ENCODE measurements at places on chromosomes 12 and 14. TPM values are rescaled to one million over a fixed set of nuclear protein-coding genes. Genes with fewer than 3 reads are reported as not detected.

PHLDA1 gene
- 19.8 TPM for total RNA-seq

LTBP2 gene
- total RNA-seq = 0.59 TPM

KLRD1 gene
- not detected for total RNA-seq

CHST11 gene
- total RNA-seq = 15.5 TPM

DNA sequence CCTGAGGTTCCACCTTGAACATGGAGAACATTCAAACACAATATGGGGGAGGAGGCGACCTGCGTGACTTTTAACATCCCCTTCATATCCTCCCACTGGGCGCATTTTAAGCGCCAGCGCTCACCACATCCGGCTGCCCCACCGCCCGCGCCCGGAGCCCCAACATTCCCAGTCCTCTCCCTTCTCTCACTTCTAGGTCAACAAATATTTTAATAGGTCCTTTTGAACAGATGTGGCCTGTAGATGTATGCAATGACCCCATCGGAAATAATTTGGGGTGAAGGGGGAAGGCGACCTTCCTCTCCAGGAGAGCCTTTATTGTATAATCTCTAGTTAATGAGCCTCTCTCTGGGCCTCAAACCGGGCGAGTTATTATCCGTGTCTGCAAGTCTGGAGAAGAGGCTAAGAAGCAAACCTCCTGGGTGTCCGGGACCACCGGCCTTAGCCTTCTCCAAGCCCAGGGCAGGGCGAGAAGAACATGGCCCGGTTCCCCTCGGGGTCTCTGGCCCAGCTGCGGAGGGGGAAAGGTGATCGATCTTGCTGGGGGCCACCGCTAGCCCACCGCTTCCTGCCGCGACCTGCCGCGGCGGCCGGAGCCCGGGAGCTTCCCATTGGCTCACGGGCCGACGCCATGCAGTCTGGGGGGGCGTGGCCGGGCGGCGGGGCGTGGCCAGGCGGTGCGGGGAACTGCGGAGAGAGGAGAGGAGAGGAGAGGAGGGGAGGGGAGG lies 83.2 kb upstream of the HMGA2 start:
- DNase-seq = no peak
- H3K27me3 ChIP-seq = no peaks in the 10 kb centered on the region
- H3K36me3 ChIP-seq = no peaks in the 10 kb centered on the region
- 0 out of 2 replicates have a peak, but pooled peaks cover 1% of the 10 kb centered on the region for H3K4me1 ChIP-seq
- H3K4me3 ChIP-seq = peak overlapping the region; percentile 75

DNA sequence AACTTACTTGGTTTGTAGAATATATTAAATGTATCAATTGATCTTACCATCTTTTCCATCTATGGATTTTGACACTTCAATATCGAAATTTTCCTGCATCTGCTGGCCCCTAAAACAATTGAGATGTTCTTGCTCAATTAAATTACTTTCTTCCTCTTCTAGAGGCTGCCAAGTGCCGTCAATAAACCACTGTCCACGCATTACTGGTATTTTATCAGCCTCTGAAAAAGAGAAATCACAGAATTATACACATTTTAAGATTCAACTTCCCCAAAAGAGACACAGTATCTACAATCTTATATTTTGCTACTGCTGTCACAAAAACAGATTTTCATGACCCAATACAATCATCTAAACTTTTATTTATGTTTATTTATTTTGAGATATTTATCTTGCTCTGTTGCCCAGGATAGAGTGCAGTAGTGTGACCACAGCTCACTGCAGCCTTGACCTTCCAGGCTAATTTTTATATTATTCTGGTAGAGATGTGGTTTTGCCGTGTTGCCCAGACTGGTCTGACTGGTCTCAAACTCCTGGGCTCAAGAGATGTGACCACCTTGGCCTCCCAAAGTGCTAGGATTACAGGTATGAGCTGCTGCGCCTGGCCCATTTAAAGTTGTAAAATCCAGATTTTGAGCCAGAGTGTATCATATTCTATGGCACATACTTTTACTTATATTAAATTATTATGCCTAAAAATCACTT lies 49.3 kb downstream of the DDHD1 start:
- H3K4me3 ChIP-seq = no peak overlapping the region
- no peaks in the 10 kb centered on the region for H3K4me1 ChIP-seq
- DNase-seq = no peak
- no peaks in the 10 kb centered on the region for H3K36me3 ChIP-seq
- H3K27me3 ChIP-seq = no peaks in the 10 kb centered on the region

DNA sequence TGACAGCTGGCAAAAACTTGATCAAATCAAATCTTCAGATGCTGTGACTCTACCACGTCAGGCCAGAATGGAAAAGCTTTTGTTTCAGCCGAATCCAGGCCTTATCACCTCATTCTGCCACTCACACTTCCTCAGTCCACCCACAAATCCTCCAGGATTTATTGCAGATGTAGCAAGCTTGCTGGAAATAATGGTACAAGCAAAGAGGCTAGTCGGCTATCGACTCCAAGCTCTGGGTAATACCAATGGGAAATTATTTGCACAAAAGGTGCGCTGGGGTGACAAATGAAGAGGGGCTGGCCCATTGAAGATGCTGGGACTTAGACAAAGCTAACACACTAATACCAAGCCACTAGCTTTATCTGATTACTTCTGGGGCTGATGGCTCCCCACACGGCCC lies 250.5 kb downstream of the ASCL1 start:
- no peaks in the 10 kb centered on the region for H3K27me3 ChIP-seq
- no peaks in the 10 kb centered on the region for H3K4me1 ChIP-seq
- no peak for DNase-seq
- no peak overlapping the region for H3K4me3 ChIP-seq

DNA sequence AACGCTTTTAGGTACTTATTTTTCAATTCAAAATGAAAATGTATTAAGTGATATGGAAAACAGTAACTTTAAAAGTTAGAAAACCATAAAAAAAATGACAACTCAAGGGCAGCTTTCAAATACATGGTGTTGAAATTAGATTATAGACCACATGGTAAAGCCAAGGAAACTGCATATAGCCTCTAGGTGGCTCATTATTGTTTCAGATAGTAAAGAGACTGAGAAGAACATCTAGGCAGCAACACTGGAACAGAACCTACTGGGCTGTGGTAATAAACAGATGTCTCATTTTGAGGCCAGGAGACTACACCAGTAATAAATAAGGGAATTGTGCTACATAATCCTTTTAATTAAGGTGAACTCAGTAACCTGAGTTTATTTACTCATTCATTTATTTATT lies 13.0 kb downstream of the FBXO33 start:
- H3K27me3 ChIP-seq = no peaks in the 10 kb centered on the region
- H3K36me3 ChIP-seq = peaks cover 3% of the 10 kb centered on the region
- no peaks in the 10 kb centered on the region for H3K4me1 ChIP-seq
- H3K4me3 ChIP-seq = no peak overlapping the region
- no peak overlapping the region for H3K27ac ChIP-seq

DNA sequence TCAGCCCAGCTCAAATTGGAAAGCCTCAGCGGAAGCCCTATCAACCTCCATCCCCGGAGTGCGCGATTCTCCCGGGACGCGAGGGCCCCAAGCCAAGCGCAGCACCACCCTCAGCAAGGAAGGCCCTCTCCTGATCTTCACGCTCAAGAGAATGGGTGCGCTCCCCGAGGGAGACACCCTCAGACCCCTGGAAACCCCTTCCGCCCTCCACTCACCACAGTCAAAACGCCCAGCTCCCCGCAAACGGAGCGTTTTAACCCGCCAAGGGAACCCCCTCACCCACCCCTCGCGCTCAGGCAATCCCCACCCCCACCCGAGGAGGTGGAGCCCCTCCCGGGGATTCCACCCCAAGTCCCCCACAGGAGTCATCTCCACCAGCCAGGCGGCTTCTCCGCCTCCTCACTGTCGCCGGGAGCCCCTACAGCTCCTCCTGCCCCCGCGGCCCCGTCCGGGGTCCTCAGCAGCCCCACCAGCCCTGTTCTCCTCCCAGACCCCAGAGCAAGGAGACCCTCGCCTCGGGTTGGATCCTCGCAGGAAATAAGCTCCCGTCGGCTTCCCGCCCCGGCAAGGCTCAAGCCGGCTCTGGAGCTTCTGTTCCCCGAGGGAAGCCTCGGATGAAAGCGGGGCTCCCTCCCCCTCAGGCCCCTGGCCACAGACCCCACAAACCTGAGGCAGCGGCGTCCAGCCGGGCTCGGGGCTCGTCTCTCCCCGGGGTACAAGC lies 507 bp downstream of the BAZ2A start:
- H3K4me1 ChIP-seq = peaks cover 14% of the 10 kb centered on the region
- H3K36me3 ChIP-seq = no peaks in the 10 kb centered on the region
- H3K27me3 ChIP-seq = no peaks in the 10 kb centered on the region

SINHCAF gene
- total RNA-seq = 576 TPM

DNA sequence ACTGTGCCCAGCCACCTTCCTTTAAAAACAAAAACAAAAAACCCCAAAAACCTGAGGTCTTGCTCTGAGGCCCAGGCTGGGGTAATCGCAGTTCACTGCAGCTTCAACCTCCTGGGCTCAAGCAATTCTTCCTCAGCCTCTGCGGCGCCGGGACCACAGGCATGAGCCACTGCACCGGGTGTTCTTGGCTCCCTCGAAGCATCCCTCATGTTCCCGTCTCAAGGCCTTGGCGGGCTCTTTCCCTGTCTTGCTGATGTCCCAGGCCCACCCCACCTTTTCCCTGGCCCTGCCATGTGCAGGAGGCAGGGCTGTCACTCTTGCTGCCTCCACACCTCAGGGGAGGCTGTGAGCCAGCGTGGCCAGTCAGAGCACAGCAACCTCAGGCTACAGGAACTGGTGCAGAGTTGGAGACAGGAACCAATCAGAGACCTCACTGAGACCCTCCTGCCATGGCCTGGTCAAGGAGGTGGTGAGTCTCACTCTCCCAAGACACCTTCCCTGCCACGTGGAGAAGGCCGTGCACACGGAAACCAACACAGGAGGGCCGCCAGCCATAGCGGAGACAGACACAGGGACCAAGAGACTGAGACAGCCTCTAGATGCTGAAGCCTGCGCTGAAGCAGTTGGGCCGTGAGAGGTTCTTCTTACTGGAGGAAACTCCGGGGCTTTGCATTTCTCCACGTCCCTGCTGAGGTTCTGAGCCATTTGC lies 6.0 kb upstream of the AMN start:
- no peaks in the 10 kb centered on the region for H3K27me3 ChIP-seq
- no peaks in the 10 kb centered on the region for H3K36me3 ChIP-seq
- no peaks in the 10 kb centered on the region for H3K4me1 ChIP-seq
- no peak overlapping the region for H3K27ac ChIP-seq
- H3K4me3 ChIP-seq = no peak overlapping the region
- DNase-seq = no peak

DNA sequence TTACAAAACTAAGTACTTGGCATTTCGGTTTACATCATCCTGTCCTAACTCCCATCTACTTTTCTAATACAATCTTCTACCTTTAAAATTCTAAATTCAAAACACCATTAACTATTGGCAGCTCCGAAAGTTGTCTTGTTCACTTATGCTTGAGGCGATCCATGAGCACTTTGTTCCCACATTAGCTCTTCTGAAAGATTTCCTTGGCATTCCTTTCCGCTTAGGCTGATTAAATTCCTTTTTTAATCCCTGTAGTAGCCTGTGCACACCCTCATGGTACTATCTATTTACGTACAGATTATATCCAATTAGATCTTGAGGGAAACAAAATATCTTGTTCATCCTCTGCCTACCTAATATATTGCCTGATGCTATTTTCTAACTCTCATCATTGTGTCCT lies 480.7 kb downstream of the PRKD1 start:
- H3K4me1 ChIP-seq = no peaks in the 10 kb centered on the region
- no peaks in the 10 kb centered on the region for H3K36me3 ChIP-seq
- H3K4me3 ChIP-seq = no peak overlapping the region
- no peaks in the 10 kb centered on the region for H3K27me3 ChIP-seq
- DNase-seq = no peak

- no peak overlapping the region for H3K4me3 ChIP-seq
- DNase-seq = no peak
- H3K4me1 ChIP-seq = no peaks in the 10 kb centered on the region
- no peaks in the 10 kb centered on the region for H3K36me3 ChIP-seq
These were observed 1.3 kb downstream of the TC2N start for GRCh38 chr14:91866061-91866460.

- 0 out of 2 replicates have a peak, but pooled peaks cover 3% of the 10 kb centered on the region for H3K4me1 ChIP-seq
- DNase-seq = peak; percentile 62
- H3K27ac ChIP-seq = no peak overlapping the region
- H3K4me3 ChIP-seq = peak overlapping the region; percentile 71
These were observed 31.2 kb downstream of the TC2N start for GRCh38 chr14:91835920-91836843.

CLEC4A gene
- total RNA-seq = not detected

E2F7 gene
- 25.2 TPM for total RNA-seq

LMNTD1 gene
- not detected for total RNA-seq

GRCh38 chr12:111396726-111397445 lies 8.8 kb upstream of the SH2B3 start:
- H3K4me3 ChIP-seq = no peak overlapping the region
- peak; percentile 60 for DNase-seq

CIDEB gene
- total RNA-seq = not detected

DNA sequence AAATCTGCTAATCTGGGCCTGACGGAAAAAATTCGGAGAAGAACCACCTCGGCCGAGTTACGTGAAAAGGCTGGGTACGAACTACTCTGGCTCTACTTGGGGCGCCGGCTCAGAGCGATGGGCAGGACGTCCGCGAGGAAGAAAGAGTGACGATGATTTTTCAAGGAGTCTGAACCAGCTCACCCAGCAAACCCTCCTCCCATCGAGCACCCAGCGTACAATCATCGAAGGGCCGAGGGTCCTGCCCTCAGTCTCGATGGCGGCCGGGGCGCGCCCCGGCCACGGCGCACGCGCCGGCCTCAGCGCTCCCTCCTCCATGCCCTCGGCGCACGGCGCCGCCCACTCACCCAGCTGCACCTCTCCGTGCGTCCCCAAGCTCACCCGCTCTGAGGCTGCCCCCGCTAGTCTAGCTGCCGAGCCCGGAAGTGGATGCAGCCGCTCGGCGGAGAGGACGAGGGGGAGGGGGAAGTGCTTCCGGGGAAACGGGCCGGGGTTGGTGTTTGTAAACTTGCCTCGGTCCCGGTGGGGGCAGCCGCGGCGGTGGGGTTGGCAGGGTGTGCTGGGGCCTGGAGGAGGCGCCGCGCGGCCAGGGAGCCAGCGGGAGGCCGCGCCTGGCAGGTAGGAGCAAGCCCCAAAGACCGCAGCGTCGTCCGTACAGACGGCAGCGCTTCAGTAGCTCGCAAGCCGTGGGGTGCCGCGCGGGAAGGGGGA lies at the start of the genes CSAD and ZNF740:
Gene CSAD (minus strand): TSS at position 706 of the 711 bp plus-strand sequence. CDS start 7,455 bp downstream, outside the sequence.
Gene ZNF740 (plus strand): TSS at position 503 of the 711 bp plus-strand sequence. CDS start 1,262 bp downstream, outside the sequence.
- H3K36me3 ChIP-seq = peaks cover 6% of the 10 kb centered on the region
- peak; percentile 94 for DNase-seq
- H3K4me3 ChIP-seq = peak within 1 kb of the TSS; percentile 89
- H3K27ac ChIP-seq = peak within 1 kb of the TSS; percentile 50
- peaks cover 4% of the 10 kb centered on the region for H3K4me1 ChIP-seq

DNA sequence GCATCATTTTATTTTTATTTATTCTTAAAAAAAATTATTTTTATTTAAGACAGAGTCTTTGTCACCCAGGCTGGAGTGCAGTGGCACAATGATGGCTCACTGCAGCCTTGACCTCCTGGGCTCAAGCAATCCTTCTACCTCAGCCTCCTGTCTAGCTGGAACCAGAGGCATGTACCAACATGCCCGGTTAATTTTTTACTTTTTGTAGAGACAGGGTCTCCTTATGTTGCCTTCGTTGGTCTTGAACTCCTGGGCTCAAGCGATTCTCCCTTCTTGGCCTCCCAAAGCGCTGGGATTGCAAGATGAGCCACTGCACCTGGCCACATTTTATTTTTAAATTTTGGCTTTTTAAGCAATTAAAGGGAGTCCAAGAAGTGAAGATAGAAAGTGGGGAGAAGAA lies 21.4 kb downstream of the TTC6 start:
- H3K4me3 ChIP-seq = no peak overlapping the region
- peaks cover 9% of the 10 kb centered on the region for H3K27me3 ChIP-seq
- no peaks in the 10 kb centered on the region for H3K4me1 ChIP-seq
- no peak overlapping the region for H3K27ac ChIP-seq
- no peak for DNase-seq

DMAC2L gene
- 20.3 TPM for total RNA-seq

GRCh38 chr12:92341065-92341668 lies 195.5 kb upstream of the BTG1 start:
- no peak overlapping the region for H3K27ac ChIP-seq
- H3K4me3 ChIP-seq = no peak overlapping the region
- H3K36me3 ChIP-seq = no peaks in the 10 kb centered on the region
- no peaks in the 10 kb centered on the region for H3K27me3 ChIP-seq
- H3K4me1 ChIP-seq = no peaks in the 10 kb centered on the region
